NCI-H187 (cell line): ENCODE measurements at places on chromosomes 13 and 19.

DNA sequence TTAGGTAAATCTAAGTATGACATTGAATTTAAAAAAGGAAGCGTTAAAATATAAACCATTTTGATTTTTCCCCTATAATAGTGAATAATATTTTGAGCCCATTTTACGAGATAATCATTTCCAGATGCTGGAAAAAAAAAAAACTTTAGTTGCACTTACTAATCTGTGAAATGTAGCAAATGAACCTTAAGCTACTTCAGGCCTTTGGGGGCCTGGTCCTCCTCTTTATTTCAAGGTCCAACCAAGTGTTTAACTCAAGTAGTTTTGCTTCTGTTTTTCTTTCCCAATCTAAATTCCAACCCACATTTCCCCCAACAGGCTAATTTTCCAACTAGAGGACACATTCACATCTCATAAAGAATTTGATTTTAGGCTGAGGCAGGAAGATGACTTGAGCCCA lies 101.2 kb downstream of the TNFRSF19 start:
- no peak for DNase-seq

DNA sequence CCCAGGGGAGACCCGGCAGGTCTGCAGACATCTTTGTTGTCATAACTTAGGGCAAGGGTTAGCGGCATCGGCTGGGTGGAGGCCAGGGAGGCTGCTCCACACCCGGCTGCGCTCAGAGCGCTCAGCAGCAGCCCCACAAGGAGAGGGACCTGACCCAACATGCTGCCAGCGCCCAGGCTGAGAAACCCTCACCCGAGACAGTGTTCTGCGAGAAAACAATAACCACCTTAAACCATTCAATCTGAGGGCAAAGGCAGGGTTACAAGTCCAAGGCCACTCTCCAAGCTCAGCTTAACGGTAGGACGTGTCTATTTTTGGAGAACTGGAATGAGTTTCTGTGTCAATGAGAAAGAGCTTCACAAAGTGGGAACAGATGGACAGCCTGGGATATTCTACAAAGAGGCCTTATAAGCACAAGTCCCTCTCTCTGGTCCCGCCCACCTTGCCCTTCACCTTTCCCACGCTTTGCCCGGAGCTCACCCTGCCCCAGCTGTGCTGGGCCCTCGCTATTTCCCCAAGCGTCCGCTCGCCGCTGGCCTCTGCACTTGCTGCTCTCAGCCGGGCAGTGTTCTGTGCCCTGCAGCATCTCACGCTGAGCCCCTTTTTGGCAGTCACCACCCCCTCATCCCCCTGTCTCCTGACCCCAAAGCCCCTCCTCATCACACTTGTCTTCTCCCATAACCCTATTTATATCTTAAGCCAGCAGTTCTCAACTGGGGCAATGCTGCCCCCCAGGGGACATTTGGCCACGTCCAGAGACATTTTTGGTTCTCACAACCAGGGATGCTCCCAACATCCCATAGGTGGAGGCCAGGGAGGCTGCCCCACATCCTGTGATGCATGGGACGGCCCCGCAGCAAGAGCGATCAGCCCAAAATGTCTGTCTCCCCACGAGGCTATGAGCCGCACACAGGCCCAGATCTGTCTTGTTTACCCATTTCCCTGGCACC lies 17.6 kb downstream of the PPP1R12C start:
- DNase-seq: no peak

DNA sequence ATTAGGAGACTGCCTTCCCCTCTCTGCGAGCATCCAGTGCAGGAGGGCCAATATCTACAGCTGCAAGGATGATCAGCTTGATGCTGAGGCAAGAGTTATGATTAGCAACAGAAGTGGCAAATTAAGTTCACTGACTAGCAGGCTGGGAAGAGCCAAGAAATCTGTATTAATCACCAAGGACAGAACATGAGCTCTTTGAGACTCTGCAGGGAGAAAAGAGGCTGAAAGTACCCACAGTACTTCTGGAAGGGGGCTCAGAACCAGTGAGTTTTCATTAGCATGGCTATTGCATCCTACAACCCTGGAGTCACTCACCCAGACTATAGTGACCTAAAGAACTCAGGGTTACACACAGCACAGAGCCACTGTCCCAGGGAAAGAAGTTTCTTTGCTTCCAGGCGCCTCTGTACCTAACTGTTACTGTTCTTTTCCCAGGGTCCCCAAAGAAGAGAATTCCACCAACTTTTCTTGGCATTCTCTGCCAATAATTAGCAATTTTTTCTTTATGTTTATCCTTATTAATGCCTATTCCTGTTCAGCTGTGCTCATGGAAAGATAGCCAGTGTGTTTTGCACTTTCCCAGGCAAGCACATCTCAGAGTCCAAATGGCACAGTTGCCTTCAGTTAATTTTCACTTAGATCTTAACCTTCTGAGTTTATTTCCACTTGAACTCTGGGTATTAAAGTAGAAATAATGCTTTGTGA lies 25.8 kb upstream of the MEDAG start:
- DNase-seq: no peak

DNA sequence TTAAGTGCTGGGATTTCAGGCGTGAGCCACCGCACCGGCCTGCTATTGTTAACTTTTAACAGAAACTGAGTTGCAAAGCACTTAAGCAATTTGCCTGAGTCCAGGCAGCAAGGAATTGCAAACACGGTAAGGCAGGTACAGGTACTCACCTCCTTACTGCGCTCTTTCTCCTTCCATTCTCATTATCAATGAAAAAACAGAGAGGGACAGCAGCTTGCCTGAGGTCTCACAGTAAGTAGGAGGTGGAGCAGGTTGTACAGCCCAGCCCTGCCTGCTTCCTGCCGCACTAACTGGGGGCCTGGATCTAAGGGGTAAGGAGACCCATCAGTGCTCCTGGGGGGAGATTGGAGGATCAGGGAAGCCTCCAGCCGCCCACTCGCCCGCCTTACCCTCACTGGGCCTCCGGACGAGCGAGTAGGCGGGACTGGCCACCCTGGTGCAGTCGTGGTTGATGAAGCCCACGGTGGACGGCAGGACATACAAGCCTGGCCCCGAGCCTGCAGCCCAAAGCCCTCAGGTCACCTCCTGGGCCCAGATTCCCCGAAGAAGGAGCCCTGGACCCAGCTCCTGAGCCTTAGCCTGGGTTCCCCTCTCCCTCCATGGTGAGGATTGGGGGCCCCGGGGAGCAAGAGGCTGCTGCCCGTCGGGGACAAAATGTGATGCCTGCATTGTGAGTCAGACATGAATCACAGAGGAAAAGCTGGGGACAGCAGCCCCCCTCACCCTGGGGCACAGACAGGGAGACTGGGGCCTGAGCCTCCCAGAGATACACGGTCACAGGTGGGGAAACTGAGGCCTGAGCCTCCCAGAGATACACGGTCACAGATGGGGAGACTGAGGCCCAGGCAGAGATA lies 11.4 kb upstream of the SHC2 start:
- DNase-seq: no peak

- no peak for DNase-seq
Observed at GRCh38 chr19:1288833-1289685, 3.4 kb downstream of the EFNA2 start.

DNA sequence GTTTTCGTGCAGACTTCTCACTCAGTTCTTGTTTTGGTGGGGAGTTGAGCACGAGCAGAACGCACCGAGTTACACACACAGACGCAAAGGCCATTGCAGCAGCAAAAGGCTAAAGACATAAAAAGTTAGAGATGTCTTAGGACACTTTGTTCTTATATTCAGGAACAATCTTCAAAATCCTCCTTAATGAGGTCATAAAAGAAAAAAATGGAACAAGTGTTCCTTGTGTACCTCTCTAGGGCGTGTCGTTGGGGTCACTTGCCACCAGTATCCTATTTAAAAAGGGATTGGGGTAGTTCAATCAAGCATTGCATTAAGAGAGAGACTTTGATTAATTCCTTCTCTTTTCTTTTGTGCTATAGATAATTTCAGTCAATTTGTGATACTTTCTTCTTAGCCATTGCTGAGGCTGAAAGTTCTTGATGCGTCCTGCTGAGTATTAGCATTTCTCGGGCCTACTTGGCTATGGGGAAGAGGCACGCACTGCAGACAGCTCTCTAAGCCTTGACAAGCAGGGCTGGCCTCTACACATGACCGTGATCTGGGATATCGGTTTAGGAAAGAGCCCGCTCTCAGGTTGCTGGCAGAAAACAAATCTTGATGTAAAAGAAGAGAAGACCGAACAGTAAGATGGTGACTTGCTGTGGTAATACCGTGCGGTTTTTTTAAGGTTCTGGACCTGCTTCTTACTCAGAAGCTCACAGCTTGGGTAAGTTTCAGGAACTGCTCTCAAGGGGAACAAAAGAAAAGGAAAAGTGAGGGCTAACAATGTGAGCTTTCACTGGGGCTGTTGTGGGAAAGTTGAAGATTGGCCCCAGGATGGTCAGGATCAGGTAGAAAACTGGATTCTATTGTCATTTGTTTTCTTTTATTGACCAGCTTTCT lies 223.6 kb downstream of the TM9SF2 start:
- no peak for DNase-seq

DNA sequence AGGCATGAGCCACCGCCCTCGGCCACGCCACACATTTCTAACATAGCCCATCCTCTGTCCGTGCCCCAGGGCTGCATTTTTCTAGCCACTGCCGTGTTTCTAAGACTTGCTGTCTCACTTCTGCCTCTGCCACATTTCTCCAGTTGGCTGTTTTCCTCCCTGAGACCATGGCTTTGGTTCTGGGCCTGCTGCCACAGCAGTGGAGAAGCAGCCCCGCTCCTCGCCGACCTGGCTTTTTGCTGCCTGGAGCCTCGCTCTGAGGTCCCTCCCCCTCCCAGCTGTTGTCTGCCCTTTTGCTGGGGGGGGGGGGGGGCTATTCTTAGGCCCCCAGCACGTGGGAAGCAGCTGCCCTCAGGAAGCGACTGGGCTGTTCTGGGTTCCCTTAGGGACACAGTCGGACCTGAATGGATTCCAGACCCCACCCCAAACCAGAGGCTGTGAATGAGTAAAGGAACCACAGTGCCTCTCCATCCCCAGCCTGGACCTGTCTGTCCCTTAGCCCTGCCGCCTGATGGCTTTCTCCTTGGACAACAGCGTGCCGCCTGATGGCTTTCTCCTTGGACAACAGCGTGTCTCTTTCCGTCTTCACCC lies 3.3 kb downstream of the GYS1 start:
- DNase-seq: no peak

GRCh38 chr19:48394331-48395169 lies 1.1 kb downstream of the GRIN2D start:
- DNase-seq: no peak

DNA sequence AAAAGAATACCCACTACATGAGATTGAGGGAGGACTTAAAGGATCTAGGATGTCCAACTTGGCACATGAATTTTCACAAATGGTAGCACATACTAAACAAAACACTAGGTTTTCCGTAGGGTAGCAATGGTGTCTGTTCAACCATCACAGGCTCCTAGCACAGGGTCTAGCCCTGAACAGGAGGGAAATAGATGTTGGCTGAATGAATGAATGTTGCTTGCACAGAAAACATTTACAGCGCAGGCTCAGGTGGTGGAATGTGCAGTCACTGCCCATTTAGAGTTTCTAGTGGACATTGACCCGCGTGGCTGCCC lies 1.9 kb upstream of the MYCBP2 start:
- no peak for DNase-seq

- no peak for DNase-seq
Observed at GRCh38 chr13:42405665-42406390, 133.9 kb downstream of the AKAP11 start.

GRCh38 chr13:78598116-78598781 lies 5.1 kb downstream of the POU4F1 start:
- DNase-seq: no peak

- no peak for DNase-seq
Observed at GRCh38 chr19:29001141-29001581, 211.8 kb downstream of the UQCRFS1 start.

- no peak for DNase-seq
Observed at GRCh38 chr13:114279758-114280355, 1.5 kb upstream of the UPF3A start.

GRCh38 chr13:77384999-77385398 lies 58.1 kb upstream of the MYCBP2 start:
- DNase-seq: no peak

DNA sequence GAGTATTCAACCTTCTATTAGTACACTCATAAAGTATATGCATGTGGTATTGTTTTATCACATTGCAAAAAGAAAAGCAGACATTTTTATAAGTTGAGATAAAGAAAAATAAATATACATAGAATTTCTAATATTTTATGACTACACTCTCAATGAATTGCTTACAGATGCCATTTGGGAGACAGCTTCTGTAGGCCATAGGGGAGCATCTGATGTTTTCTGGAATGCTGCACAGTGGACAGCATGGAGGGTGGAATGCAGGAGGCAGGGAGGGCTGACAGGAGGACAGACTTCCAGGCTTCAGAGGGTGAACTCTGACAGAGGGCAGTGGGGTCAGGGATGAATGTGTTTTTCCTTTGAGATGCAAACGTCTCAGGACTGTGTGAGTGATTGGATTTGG lies 45.8 kb downstream of the MIPEP start:
- no peak for DNase-seq

GRCh38 chr19:1263188-1263587 lies 5.9 kb upstream of the CIRBP start:
- no peak for DNase-seq

DNA sequence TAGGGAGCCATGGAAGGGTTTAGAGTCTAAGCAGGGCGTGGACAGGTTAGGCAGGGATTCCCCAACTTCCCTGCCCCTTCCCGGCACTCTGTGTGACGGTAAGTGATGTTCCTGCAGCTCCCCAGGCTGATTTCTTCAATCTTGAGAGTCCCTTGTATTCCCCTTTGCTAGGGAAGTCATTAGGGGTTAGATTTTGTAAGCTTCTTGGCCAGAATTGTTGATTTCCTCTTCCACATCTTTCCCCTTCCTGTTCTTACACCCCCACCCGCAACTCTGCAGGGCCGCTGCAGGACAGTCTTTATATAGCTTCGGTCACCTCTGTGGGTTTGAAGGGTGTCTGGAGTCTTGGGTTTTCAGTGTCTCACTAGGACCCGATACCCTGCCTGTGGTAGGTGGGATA lies 10.6 kb upstream of the ADGRE1 start:
- DNase-seq: no peak

- no peak for DNase-seq
Observed at GRCh38 chr13:20921572-20921971, 19.0 kb upstream of the XPO4 start.

DNA sequence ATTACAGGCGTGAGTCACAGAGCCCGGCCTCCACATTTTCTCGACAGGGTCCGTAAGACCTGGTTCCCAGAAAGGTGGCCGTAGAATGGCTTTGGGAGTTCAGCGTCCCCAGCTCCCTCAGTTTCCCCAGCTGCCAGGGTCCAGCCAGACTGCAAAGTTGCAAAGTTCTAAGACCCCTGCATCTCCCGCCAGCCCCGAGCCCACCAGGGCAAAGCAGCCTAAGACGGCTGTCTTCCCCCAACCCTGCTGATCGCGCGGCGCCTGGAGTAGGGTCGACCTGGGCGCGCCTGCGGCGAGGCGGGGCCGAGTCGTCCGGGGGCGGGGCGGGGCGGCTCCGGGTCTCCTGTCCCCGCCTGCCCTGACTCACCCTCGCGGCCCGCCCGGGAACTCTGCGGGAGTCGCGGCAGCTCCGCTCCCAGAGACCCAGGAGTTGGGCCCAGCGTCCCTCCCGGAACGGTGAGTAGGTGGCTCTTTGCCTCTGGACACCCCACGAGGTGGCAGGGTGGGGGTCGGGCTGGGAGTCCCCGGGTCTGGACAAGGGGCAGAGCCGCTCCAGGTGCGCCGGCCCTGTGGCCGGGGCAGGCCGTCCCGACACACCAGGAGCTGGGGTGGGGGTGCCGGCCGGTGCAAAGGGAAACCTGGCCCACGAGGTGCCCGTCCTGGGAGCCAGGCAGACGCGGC lies at the start of gene LRRC8E:
LRRC8E (plus strand) TSS at position 366 of the 681 bp plus-strand sequence. CDS start 7,094 bp downstream, outside the sequence.
- DNase-seq: no peak
